Kidney (tissue), 22 donors: ENCODE measurements at places on chromosomes 5 and 9. TPM values are rescaled to one million over a fixed set of nuclear protein-coding genes. Genes with fewer than 3 reads are reported as not detected.

LCN6 gene
- not detected for polyA plus RNA-seq

ERAP2 gene
- 13.8 TPM for polyA plus RNA-seq

PCDHB11 gene
- 0.47 TPM for polyA plus RNA-seq

DNA sequence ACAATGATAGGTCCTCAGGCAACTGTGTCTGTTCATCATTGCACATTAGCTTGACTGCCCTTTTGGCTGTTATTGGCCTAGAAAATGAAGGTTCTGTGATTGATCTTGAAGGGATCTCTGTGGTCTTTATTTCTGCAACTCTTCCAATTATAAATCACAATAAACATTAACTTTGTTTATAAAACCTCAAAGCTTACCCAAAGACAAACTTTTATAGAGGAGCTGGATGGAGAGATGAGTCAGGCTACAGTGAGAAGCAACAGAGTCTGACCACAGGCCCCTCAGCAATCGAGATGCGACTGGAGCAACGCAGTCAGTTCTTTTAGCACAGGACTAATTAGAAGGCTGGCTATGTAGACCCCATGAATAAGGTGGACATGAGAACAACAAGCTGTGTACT is 5.3 kb downstream of the MACROH2A1 start:
- DNase-seq, result no peak

- DNase-seq, result no peak
Observed at GRCh38 chr9:115998666-115999065, 154.9 kb upstream of the PAPPA start.

DNA sequence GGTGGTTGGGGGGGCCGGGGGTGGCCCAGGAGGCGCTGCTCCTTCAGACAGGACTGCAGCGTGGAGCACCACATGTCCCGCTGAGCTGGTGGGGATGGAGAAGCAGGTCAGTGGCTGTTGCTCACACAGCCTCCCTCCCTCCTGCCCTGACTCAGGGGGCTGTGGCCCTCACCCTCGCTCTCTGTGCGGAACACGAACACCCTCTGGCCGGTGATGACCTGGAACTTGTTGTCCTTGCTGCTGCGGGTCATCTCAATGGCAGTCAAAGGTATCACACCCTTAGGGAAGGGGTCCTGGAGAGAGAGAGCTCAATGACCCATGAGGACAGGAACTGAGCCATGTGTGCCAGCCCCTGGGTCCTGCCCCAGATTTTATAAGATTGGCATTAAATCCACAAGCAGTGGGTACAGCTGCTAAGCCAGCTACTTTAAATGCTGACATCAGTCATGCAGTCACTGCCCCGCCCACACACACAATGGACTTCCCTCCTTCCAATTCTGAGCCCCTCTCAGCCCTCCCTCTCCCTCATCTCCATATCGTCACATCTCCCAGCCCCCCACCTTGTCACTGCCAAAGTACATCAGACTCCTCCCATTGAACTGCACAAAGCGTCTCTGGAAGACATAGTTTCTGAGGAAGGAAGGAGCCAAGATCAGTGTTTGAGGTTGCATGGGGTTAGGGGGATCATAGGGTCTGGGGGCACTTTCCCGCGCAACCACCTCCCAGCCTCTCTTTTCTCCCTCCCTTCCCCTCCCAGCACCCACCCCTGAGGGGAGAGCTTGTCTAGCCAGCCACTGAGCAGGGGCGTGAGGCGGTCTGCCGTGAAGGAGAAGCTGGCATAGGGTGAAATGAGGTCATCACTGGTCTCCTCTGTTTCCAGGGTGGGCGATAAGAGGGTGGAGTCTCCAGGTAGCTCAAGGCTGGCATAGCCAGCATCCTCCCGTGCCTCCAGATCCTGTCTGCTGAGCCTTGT is 8.9 kb downstream of the ARAP3 start:
- DNase-seq, result no peak

GRCh38 chr5:123665822-123666371 is 153.9 kb downstream of the CSNK1G3 start:
- no peak for DNase-seq
